Mesothelial cell of epicardium (in vitro differentiated cells): ENCODE measurements at places on chromosomes 2 and 18.

DNA sequence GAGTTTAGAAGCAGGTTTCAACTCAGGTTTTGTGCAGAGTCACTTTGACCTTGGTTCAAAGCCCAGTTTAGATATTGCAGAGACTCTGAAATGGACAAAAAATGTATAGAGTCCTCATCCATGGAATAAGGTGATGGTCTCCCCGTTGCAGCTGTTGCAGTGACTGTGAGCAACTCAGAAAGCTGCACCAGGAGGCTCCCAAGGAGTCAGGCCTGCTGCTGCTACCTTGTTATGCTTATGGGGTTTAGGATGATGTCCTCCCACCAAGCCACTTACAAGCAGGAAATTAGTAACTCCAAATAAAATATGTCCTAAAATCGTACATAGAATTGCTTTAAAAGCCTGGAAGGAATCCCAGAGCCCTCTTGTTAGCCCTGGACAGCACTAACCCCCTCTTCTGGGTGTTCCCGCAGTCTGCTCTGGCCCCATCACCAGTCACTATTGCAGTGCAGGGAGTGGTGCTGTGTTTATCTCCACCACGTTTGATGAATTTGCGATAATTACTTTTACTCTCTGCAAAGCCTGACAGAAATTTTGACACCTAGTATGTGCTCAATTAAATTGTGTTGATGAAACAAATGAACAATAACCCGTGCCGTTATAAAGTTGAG lies 189.0 kb downstream of the CNTNAP5 start:
- DNase-seq, result no peak

DNA sequence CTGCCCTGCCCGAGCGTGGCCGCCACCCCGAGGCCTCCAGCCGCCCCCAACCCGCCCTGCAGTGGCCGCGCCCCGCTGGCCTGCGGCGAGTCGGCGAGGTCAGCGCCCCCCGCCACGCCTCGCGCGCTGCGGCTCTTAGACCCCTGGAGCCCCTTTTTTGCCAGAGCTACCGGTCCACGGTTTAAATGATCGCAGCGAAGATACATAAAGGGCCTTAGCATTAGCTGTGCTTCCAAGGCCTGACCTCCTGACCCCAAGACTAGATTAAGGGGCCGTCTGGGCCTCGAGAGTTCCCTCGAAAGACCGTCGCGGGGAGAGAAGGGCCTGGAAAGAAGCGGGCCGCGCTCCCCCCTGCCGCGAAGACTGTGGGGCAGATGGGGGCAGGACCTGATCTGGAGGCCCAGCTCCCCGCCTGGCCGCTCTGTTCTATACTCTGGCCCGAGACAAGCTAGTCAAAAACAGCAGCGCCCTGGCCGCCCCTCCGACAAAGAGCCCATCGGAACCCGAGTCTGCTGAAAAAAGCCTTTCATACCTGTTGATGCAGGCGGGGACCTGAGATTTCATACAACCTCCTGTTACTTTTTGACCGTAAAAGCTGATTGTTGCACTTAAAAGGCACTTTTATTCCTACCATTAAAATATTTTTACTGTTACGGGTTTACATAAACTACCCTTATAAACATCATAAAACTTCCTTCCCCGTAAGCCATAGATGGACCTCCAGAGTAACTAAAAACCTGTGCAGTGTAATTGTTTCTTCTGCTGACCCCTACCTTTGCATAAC lies 68.7 kb upstream of the PSMD14 start:
- DNase-seq, result no peak

DNA sequence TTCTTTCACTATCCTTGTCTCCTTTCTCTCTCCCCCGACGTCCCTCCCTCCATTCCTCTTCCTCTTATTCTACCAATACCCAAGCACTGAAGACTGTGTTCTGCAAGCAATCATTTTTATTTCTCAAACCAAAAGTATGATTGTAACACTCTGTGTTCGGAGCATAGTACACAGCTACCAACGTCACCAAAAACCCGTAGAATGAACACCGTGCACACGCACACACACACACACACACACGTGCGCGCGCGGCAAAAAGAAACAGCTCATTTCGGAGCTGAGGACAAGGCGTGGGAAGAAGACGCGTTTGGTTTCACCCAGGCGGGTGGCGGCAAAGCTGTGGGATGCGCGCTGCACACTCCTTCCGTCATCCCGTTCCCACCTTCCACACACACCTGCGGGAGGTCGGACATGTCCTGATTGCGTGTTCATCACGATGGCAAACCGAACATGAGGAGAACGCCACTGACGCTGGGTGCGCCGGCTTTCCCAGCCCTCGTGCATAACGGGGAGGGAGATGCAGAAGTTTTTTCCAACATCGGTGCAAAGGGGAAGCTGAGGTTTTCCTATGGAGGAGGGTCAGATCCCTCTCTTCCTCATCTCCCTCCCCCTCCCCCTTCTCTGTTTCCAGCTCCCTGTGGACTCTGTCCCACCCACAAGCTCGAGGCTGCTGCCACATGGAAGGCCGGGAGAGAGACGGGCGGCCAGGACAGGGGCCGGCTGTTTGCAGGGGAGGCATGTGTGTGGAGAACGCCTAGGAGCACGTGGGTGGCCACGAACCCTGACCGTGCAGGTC lies 20.4 kb downstream of the MBP start:
- DNase-seq, result no peak

DNA sequence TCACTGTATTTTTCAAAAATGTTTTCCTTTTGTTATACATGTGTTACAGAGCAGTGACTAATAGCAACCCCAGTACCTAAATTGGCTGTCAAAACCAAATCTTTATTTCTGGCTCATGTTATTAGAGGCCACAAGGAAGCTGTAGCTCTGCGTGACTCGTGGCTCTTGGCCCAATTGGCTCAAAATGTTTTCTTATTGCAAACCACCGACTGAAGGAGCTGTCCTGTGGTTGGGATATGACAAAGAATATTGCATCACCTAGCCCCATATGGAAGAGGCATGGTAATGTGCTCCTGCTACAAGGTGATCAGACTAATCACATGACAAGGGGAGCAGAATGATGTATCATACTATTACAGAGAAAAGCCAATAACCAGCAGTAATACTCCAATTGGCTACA lies 1058.5 kb downstream of the CBLN2 start:
- no peak for DNase-seq

DNA sequence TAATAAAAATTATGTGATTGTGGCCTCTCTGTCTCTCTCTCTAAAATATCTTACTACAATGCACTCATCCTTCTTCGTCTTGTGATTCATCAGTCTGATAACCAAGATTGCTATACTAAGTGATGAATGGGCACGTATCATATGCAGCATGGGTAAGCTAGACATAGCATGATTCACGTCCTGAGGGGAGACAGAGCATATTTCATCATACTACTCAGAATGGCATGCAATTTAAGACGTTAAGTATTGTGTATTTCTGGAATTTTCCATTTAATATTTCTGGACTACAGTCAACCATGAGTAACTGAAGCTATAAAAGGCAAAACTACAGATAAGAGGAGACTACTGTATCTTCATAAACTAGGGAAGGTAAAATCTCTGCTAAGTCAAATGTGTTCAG lies 97.0 kb upstream of the CD226 start:
- DNase-seq, result no peak

GRCh38 chr2:16656784-16657391 lies 8.7 kb downstream of the CYRIA start:
- no peak for DNase-seq

GRCh38 chr2:168470320-168471162 lies 14.5 kb downstream of the CERS6 start:
- no peak for DNase-seq

- DNase-seq, result no peak
Measured at GRCh38 chr2:54641988-54642387, 81.5 kb upstream of the EML6 start.

DNA sequence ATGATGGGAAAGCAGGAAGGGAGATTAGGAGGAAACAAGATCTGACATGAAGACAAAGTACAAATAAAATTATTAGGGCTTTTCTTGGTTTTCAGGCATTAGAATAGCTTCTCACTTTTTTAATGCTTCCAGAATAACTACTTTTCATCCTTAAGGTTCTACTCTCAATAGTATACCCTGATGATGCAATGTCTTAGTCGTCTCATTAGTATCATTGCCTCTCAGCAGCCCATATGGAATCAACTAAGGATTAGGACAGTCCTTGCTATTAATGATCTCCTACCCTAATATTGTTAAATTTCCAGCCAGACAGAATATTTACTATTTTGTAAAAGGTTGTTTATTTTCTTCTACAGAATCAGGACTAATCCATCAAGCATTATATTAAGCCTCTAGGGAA lies 55.9 kb downstream of the RELCH start:
- no peak for DNase-seq

DNA sequence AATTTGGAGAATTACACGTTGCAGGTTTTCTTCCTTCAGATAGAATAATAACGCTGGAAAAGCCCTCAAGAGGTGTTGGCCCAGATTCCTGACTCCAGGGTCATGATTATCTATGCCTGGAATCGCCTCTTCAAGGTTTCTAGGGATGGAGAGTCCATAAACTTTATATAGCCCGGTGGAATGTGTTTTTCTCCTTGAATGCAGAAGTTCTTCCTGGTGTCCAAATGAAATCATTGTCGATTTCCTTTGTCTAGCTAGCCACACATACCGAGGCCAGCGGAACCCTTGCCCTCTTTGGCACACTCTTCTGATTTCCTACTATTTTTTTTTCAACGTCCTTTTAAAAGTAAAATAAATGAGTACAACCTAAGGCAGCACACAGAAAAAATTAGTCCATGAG lies 117.8 kb downstream of the PID1 start:
- DNase-seq, result no peak

DNA sequence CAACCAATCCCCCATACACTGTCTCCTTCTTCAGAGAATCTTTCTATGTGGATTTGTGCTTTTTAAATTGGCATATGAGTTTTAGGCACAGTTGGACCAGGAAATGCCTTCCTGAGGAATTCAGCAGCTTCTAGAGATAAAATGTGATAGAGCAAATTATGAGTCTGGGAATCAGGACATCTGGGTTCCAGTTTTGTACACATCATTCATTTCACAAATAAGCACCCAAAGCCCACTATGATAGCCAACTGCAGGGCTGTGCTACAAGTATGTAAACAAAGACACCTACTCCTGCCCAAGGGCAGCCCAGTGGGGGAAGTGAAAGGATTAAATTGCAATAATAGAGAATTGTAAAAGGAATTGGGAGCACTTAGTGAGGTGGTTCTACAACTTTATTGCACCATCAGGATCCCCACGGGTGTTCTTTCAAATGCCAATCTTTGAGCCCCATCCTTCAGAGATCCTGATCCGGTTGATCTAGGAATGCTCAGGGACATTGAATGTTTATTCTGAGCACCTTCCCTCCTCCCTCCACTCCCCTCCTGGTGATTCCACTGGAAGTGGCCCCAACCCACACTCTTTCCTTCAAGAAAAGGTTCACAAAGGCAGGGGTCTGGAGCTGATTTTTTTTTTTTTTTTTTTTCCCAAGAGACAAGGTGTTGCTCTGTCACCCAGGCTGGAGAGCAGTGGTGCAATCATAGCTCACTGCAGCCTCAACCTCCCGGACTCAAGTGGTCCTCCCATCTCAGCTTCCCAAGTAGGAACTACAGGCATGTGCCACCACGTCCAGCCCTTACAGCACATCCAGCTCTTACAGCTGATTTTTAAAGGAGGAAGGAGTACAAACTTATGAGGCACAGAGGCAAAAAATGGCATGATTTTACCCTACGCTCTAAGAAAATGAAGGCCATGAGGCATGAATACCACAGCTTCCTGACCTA lies 11.1 kb upstream of the KCMF1 start:
- DNase-seq, result no peak

- no peak for DNase-seq
Measured at GRCh38 chr2:10246831-10247230, 55.9 kb upstream of the HPCAL1 start.

DNA sequence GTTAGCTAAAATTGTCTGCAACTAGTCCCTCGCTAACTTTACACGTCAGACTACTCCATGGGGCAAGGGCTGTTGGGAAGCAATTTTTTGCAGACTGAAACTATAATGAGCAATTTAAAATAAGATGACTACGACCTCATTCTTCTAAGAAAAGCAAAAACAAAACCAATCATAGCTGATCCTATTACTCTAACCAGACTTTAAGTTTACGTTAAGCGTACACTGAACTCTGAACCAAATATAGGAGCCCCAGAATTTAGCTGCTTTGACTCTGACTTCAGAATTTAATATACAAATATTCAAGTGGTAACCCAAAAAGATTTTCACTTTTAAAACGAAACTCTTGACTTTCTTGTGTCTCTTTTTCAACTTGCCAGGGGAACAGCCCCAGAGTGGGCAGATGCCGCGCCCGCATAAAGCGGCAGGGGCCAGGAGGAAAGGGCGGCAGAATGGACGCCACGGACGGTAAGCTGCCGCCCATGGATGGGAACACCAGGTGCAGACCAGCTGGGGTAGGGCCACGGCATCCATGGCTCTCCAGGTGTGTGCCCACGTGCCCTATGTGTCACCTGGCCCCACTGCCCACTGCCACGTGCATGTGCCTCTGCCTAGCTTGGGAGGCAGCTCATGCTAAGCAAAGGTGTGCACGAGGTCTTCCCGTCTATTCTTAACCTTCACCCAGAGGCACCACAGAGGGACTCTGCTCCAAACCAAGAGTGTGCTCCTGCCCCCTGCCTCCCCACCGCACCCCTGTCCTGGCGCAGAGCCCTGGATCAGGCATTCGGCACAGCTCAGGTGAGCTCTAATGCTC lies 217.6 kb downstream of the HDAC4 start:
- no peak for DNase-seq

GRCh38 chr2:214545898-214546542 lies 135.2 kb downstream of the VWC2L start:
- DNase-seq, result no peak

DNA sequence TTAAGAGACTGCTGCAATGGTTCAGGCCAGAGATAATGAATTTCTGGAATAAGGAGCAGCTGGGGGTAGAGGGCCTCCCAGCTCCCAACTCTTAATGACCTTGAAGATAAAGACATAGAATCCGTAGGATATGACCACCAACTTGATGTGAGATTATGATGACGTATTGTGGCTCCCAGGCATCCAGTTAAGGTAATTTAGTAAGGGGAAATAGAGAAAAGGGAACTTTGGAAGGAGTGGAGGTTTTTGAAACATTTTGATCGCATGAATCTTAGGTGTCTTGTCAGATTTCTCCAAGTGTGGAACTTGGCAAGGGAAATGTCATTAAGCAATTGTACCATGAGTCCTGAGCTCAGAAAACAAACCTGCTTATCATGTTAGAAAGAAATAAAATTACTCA lies 277.3 kb upstream of the TANK start:
- no peak for DNase-seq

DNA sequence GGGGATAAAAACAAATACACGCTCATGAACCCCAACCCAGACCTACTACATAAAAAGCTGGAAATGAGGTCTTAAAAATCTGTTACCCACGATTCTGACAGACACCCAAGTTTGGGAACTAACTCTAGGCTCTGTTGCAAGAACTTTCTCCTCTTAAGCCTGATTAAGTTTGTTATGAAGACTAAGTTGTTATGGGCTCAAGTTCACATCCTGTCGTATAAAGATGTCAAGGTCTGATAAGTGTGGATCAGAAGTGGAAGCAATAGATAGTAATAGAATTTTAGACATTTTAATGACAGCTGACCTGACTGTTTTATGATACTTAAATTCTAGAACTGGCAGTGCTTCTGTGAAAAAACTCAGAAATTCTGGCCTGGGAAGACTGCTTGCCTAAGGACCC lies 43.2 kb downstream of the LPIN2 start:
- DNase-seq, result no peak

GRCh38 chr2:190678444-190679162 lies 29.7 kb downstream of the NAB1 start:
- DNase-seq, result no peak
